Bone marrow (tissue), 2 donors: ENCODE measurements at places on chromosomes 7 and 10.

DNA sequence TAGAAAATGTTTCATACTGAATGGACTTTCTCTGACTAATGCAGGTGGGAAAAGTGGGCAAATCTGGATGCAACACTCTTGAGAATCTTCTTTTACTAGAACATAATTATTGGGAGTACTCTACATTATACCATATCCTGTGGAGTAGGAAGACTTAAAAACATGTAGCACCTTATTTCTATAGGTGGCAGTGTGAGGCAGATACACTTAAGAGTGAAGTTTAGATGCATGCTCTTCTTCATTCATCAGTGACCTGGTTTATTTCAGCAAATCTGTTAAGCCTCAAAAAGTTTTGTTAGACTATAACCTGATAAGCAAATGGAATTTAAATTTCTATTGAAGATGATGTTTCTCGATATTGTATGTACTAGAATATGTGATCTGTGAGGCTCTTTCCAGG lies 1087.1 kb upstream of the LRRN3 start:
- no peak for DNase-seq

DNA sequence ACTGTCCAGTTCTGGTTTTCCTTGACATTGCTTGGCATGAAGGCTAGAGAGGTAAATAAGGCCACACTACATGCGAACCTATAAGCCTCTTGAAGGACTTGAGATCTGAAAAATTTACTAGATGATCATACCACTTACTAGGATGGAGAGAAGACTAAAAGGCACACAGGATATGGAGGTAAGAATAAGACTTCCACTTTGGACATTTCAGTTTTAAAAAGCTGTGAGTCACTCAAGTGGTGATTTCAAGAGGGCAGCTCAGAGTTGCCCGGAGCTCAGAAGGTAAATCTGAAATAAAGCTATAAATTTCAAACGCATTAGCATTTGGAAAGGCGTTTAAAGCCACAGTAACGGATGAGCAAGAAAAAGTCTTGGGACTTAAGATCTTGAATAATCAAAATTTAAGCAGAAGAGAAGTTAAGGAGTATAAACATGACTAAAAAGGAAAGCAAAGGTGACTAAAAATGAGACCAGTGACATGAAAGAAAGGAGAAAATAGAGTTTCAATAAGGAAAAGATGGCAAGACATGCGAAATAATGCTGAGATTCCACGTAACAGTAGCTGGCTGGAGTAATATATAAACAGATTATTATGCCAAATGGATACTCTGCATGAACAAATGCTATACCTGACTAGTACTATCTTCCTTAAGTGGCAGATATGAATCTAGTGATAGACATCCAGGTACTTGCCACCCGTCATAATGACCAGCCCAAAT lies 68.3 kb downstream of the SNX13 start:
- no peak for DNase-seq

GRCh38 chr7:33559324-33559710 lies 346.0 kb upstream of the BMPER start:
- DNase-seq, result no peak

GRCh38 chr10:44369296-44369695 lies 15.6 kb downstream of the CXCL12 start:
- no peak for DNase-seq

GRCh38 chr7:29809533-29810155 lies 3.3 kb downstream of the WIPF3 start:
- no peak for DNase-seq

DNA sequence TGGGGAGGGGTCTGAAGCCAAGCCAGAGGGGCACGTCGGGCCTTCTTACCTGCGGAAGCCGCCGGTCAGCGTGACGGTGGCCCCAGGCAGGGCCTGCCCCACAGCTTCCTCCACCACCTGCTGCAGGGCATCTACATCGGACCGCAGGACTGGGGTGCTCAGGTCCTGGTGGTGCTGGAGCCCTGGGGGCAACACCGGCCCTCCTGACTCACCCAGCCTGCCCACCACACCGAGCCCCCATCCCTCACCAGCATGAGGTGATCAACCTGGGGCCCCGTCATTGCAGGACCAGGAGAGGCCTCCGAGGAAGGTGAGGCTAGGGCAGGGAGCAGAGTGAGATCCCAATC lies 8.0 kb downstream of the POLM start:
- no peak for DNase-seq

- DNase-seq, result no peak
Observed at GRCh38 chr7:28704706-28705105, 253.4 kb downstream of the TRIL start.

GRCh38 chr10:119370111-119370741 lies 162.9 kb downstream of the GRK5 start:
- DNase-seq, result no peak

DNA sequence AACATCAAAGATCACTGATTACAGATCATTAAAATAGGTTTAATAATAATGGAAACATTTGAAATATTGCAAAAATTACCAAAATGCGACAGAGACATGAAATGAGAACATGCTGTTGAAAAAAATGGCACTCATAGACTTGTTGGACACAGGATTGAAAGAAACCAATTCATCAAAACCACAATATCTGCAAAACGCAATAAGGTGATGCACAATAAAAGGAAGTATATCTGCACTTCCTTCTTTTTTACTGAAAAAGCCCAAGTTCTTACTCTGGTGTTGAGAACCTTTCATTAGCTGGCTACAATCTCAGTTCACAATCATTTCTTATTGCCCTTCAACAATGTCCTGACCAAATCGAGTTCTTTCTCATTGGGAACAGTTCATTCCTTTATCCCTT lies 28.7 kb downstream of the TMEM106B start:
- DNase-seq, result no peak

DNA sequence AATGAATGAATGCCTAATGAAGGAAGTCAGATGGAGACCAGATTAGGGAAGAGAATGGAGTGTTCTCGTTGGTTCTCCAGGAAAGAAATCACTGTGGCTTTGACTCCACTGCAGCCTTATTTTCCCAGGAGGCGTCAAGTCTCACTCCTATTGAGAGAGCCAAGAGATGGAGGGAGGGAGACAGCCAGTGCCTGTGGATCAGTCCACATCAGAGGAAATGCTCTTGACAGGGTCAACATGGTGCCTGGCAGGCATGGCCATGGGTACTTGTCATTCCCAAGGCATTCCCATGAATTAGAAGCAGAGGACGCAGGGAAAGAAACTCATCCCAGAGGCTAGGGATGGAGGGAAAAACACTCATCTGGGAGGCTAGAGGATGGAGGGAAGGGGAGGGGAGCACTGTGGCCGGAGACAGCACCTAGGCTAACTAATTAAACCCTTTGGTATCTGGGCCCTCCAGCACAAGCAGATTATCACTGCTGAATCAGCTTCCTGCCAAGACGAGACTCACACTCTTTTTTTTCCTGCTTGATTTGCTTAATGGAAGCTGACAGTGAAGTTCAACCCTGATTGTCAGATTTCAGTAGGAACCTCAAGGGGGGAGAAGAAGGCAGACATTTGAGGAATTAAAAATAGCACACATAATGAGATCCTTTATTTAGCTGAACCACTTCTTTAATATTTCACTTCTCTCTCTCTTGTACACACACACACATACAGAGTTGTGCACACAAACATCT lies 1233.2 kb upstream of the AUTS2 start:
- DNase-seq, result no peak

GRCh38 chr7:103348452-103348851 lies 1.0 kb downstream of the PSMC2 start:
- DNase-seq, result no peak
